ENCODE measurements at places on chromosomes 11 and 22. TPM values are rescaled to one million over a fixed set of nuclear protein-coding genes. Genes with fewer than 3 reads are reported as not detected.

The KDELR3 gene
- 1.6 TPM for total RNA-seq

The NPTXR gene
- 0.26 TPM for total RNA-seq

The APOA1 gene
- total RNA-seq: not detected

The PKP3 gene
- total RNA-seq: 712 TPM

The IRAG1 gene
- total RNA-seq: 5.9 TPM

The TENM4 gene
- total RNA-seq: 7.7 TPM

The OVOL1 gene
- 90.9 TPM for total RNA-seq

The SLC5A4 gene
- total RNA-seq: not detected

The MRGPRF gene
- 4.0 TPM for total RNA-seq

The OSBP2 gene
- 1.9 TPM for total RNA-seq

The NRXN2 gene
- total RNA-seq: 0.38 TPM
